Stimulated activated CD4-positive, alpha-beta T cell treated with anti-CD3 and anti-CD28 coated beads, TNF-alpha, amount 100 ng/mL, for 1 hour (primary cell): ENCODE measurements at places on chromosomes 2 and 18.

- DNase-seq = no peak
Observed at GRCh38 chr2:545711-546650, 131.2 kb downstream of the TMEM18 start.

GRCh38 chr2:36478332-36478738, 119.6 kb downstream of the FEZ2 start:
- DNase-seq = no peak

GRCh38 chr2:191620144-191620543, 57.8 kb upstream of the NABP1 start:
- DNase-seq = no peak

DNA sequence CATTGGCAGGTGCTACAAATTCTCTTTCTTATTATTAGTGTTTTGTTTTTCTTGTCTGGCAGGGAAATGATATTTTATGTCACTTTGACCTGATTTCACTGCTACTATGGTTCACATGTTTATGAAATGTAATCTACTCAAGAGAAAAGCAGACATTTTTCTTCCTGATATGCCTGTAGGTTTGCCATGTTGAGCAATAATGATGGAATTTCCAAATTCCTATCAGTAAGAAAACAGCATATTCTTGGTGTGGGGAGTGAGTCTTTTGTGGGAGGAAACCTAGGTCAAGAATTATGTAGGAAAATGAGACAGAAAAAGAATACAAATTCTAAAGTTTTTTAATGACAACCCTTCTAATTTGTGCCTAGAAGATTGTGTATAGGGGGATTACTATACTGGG, 356.4 kb downstream of the SLC4A3 start:
- no peak for DNase-seq

GRCh38 chr2:100412881-100413321, 4.6 kb downstream of the CHST10 start:
- no peak for DNase-seq

- DNase-seq = no peak
Observed at GRCh38 chr2:102313471-102313870, 2.1 kb downstream of the IL1RL1 start.

DNA sequence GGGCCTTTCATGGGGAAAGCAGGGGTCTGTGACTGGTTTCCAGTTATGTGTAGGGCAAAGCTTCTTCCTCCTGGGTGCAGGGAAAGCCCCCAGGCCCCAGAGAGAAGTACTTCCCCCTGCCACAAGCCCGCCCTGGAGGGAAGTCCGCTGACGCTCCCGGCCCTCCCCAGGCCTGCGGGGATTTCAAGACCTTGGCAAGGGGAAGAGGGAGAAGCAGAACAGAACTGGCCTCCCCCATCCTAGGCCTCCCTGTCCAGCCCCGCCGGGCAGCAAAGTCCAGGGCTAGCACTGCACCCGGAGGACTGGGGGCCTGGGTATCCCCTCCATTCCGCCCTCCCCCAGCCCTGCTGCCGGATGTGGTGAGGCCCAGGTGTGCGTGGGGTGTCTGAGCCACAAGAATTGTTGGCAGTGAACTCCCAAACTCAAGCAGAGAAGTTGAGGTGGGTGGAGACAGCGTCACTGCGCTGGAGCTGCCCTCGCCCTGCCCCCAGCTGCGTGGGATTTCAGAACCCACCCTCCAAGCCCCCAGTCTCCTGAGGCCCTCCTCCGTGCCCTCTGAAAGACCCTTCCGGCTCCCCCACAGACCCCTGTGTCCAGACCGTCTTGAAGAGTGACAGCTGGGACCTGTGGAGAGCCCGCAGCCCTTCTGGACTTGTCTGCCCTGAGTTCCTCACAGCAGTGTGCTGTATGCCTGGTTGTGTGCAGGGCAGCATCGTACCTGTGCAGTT, 1.1 kb upstream of the DUSP2 start:
- peak; percentile 80 for DNase-seq

GRCh38 chr2:36819095-36819711, 122.7 kb downstream of the VIT start:
- no peak for DNase-seq

DNA sequence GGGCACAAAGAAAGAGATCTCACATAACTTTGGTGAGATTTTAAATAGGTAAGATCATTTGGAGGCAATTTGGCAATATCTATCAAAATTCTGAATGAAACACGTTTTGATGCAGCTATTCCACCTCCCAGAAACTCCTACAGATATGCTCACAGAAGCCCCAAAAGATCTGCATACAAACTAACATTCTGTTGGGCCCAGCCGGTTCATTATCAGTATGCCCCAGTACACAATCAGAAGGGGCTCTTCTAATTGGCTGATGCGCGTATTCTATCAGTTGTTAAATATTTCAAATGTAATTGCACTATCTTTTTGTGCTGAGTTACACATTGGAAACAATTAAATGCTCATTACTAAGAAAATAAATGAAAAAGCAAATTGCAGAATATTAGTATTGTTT, 7.1 kb upstream of the TGIF1 start:
- DNase-seq = no peak

GRCh38 chr2:157470321-157470720, 26.4 kb upstream of the CYTIP start:
- DNase-seq = no peak

DNA sequence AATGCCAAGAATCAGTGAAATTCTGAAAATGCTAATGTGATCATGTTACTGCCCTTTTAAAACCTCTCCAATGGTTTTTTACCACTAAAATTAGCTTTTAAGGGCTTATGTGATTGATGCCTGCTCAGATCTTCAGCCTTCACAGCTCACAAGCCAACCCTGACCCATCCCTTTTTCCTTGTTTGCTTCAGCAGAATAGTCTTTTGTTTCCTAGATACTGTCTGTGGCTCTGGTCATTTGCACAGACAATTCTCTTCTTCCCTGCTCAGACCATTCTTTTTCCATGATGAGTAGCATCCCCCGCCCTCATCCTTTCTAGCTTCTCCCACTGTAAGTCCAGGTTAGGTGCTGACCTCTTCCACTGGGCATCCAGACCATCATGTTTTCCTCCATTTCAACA, 164.9 kb upstream of the NT5C1B start:
- DNase-seq = no peak

DNA sequence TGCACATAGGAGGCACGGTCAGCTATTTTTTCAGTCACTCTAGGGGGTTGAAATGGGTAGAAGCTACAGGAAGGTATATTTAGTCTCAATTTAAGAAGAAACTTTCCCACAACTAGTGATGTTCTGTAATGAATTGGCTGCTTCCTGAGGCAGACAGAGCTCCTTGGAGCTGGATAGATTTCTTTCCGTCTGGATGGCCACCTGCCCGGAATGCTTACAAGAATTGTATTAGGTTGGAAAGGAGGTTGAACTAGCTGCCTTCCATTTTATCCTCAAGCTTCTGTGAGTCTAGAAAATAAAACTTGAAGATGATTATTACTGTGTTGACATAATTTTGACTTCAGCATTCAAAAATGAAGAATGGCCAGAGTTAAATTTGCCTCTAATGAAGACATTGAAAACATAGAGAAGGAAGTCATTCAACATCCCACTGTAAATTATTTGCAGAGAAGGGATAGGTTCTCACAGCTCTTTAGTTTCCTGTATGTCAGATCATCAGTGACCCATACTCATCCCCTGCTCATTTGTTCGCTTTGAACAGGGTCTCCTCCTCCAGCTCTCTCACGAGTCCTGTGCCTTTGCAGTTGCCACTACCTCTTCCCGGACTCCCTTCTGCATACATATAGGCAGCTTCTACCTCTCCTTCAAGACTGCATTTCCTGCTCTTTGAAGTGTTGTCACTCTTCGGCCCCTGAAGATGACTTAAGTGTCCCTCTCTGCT, 88.8 kb downstream of the CRIM1 start:
- no peak for DNase-seq

- DNase-seq = no peak
Observed at GRCh38 chr18:456361-457139, 44.0 kb downstream of the COLEC12 start.

- DNase-seq = no peak
Observed at GRCh38 chr2:69340101-69340775, 46.8 kb downstream of the GFPT1 start.

DNA sequence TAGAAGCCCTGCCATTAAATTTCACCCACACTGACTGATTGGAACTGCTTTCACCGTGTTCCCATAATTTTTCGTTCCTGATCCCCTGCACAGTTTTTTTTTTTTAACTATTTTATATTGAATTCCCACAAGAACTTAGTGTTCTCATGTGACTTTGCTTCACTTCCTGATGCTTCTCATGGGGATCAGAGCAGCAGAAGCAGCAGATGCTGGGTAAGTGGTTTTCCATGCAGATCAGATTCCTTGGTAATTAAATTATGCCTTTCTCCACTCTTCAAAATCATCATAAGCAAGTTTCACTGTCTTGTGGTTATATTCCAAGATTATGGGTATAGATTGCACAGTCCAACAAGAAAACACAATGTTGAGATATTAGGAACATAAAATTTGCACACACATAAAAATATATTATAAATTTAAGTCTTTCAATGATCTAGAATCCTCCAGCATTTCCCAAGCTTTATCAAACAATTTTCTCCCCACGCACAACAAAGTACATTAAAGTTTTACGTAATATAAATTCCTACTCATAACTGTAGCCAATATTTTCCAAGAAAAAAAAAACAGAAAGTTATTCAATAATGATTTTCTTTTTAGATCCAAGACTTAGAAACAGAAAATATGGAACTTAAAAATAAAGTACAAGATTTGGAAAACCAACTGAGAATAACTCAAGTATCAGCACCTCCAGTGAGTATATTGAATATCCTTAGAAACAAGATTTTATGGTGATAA, 277.9 kb downstream of the GULP1 start:
- DNase-seq = no peak

DNA sequence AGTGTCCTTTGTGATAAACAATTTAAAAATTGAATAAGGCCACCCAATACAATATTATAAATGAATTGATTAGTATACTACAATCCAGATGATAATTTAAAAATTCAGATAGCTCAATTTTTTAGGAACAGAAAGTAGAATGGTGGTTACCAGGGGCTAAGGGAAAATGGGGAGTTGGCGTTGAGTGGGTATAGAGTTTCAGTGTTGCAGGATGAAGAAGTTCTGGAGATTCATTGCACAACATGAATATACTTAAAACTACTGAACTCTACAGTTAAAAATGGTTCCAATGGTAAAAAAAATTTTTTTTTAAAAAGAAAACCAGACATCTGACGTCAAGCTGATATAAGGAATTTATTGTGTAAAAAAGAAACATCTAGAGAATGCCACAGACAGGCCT, 20.9 kb downstream of the SLC39A6 start:
- DNase-seq = no peak

DNA sequence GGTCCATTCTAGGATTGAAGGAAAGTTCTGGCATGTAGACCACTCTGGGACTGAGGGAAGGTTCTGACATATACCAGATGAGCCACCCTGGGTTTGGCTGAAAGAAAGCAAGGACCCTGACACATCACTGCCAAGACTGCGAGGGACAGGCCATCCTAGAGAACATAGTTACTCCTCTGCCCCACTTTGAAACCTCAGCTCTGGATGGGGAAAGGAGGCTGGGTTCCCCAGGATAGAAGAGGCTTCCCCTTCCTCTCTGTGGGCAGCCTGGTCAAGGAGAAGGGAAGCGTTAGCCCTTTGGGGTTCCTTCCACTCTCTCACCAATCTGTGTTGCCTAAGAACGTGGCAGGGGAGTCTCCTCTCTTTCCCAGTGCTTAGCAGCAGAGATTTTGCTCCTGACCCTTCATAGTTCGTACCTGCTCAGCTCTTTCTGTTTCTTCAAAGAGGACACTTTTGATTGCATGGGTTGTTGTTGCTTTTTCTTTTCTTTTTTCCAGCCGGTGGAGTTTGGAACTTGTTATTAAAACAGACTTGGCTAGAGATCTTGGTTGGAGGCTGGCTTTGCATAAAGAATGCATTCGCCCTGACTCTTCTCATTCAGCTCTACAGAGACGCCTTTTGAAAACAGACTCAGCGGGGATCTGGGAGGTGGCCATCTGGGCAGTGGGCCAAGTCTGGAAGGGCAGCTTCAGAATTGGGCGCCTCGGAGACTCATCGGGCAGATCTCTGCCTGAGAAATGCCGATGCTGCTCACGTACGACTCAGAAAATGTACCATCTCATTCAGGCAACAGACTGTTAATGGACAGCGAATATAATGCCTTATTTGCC, 166.1 kb downstream of the CLIP4 start:
- no peak for DNase-seq

DNA sequence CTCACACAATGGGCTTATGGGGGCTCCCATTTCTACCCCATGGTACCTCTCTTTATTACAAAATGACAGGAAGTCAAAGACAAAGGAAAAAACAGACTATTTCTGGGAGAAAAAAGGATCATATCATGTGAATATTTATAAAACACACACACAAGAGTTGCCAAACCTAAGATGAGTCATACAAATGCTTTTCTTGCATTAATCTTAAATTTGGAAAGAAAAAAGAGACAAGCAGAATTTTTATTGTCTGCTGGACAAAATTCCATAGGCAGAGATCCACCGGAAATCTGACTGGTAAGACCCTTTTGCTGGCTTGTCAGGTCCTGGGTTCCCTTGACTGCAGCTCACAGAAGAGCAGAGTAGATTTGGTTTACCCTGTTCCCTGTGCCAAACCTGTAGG, 1732.3 kb upstream of the PIK3C3 start:
- DNase-seq = no peak

DNA sequence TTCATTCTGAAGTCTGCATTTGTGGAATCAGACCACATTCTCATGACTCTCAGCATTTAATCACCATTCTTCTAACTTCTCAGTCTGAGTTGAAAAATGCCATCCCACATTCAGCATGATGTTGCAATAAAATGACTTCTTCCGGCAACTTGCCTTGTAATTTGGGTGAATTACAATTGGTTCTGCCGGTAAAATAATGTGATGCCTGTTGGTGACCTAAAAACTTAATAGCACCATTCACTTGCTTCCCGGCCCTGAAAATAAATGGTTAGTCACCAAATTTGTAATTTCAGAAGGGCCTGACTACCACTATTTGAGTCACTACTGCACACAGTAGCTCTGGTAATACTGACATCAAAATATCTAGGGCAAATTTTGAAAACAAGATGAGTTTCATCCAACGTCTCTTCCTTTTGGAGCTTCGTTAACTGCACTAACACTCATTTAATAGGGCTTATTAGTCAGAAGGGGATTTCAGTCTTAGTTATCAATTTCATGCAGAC, 637.1 kb upstream of the CHAC2 start:
- no peak for DNase-seq

- DNase-seq = no peak
Observed at GRCh38 chr2:238786792-238787490, 60.9 kb upstream of the TWIST2 start.

GRCh38 chr2:105809097-105809473, 64.4 kb downstream of the NCK2 start:
- no peak for DNase-seq

DNA sequence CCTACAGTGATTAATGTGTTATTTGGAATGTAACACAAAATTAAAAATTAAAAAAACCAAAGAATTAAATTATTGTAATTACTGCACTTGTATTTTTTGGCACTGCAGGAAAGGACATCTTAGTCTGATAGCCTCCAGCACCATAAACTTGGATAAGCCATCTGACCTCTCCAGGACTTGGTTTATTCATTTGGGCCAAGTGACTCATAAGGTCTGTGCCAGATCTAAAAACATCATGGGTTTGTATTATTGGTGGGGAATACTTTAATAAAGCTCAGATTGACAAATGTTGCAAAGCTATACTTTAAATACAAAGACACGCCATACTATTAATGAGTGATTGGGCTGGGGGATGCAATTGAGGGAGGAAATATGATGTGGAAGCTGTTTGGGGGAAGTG, 225.2 kb downstream of the ZNF521 start:
- DNase-seq = no peak

GRCh38 chr2:196096264-196096663, 27.6 kb upstream of the DNAH7 start:
- DNase-seq = no peak
